ENCODE measurements at places on chromosomes 12 and 14. TPM values are rescaled to one million over a fixed set of nuclear protein-coding genes. Genes with fewer than 3 reads are reported as not detected.
A peak's percentile ranks its signal among the peaks of the same experiment; 100 is the strongest.

Gene WNT1
- total RNA-seq = 2.0 TPM

Gene C3AR1
- total RNA-seq = 8.2 TPM

DNA sequence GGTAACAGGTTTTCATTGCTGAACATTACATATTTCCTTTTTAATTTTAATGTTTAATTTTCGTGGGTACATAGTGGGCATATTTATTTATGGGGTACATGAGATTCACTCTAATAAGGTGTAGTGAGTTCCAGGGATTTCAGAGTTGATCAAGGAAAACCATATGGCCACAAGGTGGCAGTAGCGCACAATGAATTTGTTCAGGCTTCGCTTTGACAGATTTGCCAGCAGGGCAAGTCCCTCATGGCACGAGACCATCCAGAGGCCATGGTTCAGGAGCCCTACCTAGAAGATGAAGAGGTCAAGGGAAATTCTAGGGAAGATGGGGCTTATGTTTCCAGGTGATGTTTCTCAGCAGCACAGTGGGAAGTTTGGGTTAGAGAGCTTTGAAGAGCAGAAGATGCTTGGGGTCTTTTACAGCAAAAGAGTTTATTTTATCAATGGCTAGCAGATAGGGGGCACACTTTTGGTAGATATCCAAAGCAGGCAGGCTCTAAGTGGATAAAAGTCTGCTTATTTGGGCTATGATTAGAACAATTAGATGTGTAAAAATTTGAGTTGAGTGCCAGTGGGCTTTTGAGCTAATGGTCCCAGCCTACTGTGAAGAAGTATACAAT is 1004.4 kb downstream of the AACS start:
- DNase-seq = peak; percentile 36

GRCh38 chr12:111034886-111035577 is 114.7 kb upstream of the MYL2 start:
- peak; percentile 45 for DNase-seq

DNA sequence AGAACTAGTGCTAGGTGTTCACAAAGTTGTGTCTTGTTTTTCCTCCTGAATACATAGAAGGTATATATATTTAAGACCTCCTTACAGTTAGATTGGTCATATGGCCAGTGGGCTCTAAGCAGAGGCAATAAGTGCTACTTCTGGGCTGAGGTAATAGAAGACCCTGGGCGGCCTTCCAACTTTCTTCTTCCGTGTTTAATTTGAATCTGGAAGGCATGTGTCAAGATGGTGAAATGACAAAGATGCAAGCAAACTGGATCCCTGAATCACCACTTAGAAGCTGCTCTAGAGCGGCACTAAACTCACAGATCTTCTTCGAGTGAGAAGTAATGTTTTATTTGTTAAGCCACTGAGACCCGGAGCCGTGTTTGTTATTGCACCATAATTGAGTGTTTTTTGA is 201.0 kb upstream of the GZMB start:
- no peak for DNase-seq

DNA sequence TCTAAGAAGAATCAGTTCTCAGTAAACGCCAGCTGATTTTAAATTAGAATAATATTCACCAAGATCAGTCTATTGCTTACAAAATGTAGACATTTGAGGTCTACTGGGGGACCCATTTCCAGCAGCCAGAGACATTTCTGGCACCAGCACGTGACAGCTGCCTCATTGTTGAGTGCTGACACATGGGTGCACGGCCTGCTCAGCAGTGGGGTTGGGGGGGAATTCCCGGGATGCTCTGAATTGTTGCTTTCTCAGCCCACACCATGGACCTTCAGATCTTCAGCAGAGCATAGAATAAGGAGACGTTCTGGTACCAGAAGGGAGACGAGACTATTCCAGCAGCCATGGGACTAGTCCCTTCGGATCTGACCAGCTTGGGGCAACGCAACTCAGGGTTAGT is 18.3 kb downstream of the PLEKHG7 start:
- no peak for DNase-seq

Gene ZNF891
- 4.0 TPM for total RNA-seq

- DNase-seq = no peak
Observed at GRCh38 chr12:98182821-98183220, 332.6 kb upstream of the TMPO start.

Gene CYP46A1
- total RNA-seq = 0.33 TPM

- no peak for DNase-seq
Observed at GRCh38 chr14:90570461-90570860, 173.6 kb downstream of the CALM1 start.

DNA sequence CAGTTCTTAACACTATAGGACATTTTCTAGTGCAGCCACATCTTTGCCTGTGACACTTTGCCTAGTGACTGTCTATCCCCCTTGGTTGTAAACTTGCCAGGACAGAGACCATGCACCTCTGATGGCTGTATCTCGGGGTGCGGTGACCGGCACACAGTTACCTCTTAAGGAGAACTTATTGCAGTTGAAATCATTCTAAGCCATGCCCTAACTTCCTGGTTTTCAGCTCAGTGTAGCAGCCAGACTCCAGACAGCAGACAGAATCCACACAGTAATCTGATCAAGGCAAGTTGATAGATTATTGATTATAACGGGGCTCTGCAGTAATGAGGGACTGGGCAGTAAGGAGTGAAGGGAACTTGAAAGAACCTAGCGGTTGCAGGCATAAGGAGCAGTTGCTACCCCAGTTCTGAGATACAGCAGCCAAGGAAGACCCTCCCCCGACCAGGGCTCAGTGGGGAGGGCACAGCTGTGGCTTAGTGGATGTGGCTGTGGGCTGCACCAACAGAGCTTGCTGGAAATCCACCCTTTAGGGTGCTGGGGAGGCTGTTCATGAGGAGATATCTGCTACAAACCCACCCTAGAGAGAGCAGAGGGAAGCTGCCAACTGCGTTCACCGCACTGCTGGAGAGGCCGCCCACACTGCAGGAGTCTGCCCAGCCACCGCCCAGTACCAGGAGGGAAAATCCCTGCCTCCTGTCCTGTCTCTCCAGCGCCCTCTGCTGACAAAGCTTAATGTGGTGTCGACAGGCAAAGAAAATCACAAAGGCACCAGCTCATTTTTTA is 58.2 kb upstream of the BEGAIN start:
- peak; percentile 80 for DNase-seq

GRCh38 chr12:89059721-89060541 is 292.4 kb downstream of the DUSP6 start:
- DNase-seq = no peak

GRCh38 chr12:82008251-82008650 is 249.1 kb upstream of the PPFIA2 start:
- no peak for DNase-seq

DNA sequence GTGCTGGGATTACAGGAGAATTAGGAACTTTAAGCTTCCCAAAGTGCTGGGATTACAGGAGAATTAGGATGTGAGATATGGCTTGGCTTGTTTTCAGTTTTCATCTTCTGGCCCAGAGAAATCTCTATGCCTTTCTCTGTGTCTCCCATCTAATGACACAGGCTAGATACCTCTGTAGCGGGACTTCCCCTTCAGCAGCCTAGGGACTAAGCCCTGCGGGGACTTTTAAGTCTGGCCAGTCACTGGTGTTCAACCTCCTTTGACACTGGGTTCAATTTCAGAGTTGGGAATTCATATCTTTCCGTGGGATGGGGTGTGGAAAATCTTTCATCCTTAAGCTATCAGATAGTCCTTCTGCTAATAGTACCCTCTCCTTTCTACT is 6.2 kb downstream of the RFC5 start:
- DNase-seq = no peak

Gene AKAP3
- total RNA-seq = 4.1 TPM

Gene LRRC23
- total RNA-seq = 8.1 TPM

DNA sequence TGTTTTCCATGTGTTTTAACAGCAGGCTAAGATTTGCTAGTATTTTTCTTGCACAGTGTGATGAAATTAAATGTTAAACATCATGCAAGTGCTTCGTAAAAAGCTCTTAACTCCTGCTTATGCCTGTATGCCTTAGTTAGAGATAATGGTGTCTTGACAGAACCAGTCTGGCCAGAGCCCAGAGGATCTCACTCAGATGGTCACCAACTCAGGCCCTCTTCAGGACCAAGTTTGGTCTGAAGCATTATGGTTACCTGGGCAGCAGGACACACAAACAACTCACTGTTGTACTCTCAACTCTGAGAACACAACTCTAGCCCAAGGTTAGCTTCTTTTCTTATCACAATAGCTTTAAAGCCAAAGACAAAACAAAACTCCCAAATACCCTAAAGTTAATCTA is 115.4 kb downstream of the KIF21A start:
- no peak for DNase-seq

- DNase-seq = no peak
Observed at GRCh38 chr12:41835556-41835955, 309.1 kb downstream of the GXYLT1 start.

DNA sequence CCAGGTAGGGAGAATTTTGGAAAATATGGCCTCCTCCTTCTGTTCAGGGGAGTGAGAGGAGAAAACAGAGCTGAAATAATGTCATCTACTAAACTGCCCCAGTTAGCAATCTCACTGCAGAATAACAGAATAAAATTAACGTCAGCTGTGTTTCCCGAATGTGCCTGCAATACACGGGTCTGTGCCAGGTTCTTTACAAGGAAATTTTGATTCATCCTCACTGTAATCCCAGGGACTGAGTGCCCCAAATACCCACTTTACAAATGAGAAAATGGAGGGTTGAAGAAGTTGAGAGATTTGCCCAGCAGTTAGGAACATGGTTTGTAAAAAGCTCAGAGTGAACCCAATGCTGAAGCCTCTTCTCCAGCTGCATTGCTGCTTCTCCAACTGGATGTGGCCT is 21.3 kb upstream of the SERPINA6 start:
- no peak for DNase-seq

DNA sequence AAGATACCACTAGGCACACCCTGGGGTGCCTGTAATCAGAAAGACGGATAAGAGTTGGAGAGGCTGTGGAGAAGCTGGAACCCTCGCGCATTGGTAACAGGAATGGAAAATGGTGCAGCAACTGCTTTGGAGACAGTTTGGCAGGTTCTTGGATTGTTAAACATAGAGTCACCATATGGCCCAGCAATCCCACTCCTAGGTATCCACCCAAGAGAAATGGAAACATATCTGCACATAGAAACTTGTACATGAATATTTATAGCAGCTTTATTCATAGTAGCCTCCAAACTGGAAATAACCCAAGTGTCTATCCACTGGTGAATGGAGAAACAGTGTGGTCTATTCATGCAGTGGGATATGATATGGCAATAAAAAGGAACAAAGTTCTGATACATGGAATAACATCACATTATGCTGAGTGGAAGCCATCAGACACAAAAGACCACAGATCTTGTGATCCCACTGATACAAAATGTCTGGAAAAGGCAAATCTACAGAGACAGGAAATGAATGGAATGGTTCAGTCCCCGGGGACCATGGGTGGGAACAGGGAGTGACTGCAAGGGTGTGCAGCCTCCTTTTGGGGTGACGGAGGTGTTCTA is 45.4 kb downstream of the JAG2 start:
- DNase-seq = no peak

Gene C14orf180
- total RNA-seq = not detected

DNA sequence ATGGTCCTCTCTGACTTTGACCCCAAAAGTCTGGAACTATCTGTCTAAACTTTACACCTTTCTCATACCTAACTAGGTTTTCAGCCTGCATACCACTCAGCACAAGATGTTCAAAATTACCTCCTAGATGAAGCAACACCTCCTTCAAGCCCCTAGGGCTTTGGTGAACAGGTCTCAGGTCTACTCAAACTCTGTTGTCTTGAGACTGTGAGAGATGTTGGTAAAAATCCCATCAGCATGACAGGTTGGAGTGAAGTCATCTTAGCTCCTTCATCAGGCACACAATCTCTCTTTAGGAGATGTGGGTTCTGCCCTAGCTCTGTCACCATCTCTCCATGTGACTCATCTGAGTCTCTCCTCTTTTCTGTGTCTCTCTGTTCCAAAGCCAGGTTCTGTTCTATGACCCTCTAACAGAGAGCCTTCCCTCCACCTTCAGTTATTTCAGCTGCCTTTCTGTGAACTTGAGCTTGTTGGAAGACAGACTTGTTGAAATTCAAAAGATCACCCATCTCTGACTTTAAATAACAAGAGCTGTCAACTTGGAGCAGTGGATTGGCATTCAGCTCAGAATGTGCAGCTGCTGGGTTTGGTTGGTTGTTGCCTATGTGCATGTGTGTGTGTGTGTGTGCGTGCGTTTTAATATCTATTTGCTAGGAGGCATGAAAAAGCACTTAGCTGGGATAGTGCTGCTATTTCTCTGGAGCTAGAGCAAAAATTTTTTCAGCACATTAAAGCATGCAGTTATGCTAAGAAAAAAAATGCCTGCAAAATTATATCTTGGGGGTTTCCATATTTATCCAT is 130.7 kb downstream of the CRACR2A start:
- no peak for DNase-seq

GRCh38 chr14:38201137-38201828 is 6.4 kb upstream of the SSTR1 start:
- DNase-seq = no peak

- peak; percentile 49 for DNase-seq
Observed at GRCh38 chr12:52250048-52250990, 17.3 kb downstream of the KRT7 start.

GRCh38 chr12:102959391-102959790 is 1.9 kb downstream of the ASCL1 start:
- no peak for DNase-seq

DNA sequence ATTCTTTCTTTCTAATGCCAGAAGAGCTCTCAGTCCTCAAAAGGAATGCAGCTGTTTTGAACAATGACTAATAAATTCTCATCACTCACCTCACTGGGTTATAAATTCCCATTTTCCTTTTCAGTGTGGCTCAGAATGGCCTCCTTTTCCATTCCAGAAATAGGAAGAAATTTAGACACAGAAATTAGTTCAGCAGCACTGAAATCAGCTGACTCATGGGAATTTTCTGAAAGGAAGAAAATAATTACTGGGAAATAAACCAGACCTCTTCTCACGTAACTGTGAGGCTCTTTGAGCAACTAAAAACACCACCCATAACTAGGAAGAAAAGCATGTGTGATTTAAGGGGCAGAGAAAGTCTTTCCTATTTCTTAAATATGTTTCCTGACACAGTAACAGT is 23.8 kb downstream of the CD163 start:
- no peak for DNase-seq

DNA sequence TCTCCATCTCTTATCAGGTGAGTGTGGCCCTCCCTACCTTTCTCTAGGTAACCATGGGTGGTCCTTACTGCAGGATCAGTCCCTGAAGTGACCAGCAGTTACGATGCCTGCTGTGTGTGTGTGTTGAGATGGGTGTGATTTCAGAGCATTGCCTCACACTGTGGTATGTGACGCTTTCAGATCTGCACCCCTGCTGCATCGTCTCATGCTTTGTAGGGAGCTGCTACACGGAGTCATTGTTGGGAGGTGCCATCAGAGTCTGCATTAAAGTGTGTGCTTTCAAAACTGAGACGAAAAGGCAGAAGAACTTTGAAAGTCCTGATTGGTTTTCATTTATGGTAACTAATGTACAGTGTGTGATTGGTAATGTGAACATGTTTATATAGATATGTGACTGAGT is 150.5 kb downstream of the PELI2 start:
- DNase-seq = no peak

DNA sequence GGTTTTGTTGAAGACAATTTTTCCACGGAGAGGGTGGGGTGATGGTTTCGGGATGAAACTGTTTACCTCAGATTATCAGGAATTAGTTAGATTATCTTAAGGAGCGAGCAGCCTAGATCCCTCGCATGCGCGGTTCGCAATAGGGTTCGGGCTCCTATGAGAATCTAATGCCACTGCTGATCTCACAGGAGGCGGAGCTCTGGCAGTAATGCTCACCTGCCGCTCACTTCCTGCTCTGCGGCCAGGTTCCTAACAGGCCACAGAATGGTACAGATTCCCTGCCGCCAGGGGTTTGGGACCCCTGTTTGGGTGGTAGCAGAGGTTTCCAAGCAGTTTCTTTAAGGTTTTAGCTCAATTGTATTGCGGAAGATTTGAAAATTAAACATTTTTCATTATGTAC is 439.8 kb upstream of the OR4E1 start:
- no peak for DNase-seq

Gene BCL11B
- 104 TPM for total RNA-seq

Data from activated naive CD8-positive, alpha-beta T cell treated with anti-CD3 and anti-CD28 coated beads, Interleukin-2, amount 10 ng/mL, durations not matched to agents 7 days and 5 days (primary cell).